ENCODE measurements at places on chromosomes 3 and 15.

DNA sequence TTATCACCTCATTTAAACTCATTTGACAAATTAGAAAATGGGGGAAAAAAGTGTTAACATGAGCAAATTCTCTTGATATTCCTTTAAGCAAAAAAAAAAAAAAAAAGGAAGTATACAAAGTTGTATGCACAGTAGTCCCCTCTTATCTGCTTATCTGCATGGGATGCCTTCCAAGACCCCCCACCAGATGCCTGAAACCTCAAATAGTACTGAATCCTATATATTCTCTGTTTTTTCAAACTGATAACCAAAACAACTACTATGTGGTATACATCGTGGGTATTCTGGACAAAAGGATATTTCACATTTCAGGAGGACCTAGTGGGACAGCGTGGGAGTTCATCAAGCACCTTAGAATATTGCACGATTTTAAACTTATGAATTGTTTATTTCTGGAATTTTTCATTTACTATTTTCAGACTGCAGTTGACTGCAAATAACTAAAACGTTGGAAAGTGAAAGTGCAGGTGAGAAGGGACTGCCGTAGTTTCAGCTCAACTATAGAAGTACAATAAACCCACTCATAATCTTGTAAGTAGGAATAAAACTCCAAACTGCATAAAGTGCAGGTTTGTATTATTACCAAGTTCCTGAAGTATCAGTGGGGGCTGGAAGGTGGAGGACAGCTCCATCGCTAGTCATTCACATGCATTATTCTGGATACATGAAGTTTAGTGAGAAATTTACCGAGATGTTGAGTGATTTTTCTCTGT lies 43.6 kb upstream of the PLCL2 start:
- DNase-seq = peak; percentile 51

- no peak for DNase-seq
These were observed 24.4 kb downstream of the RLBP1 start for GRCh38 chr15:89196994-89197393.

GRCh38 chr3:85571835-85572234 lies 613.0 kb downstream of the CADM2 start:
- no peak for DNase-seq

GRCh38 chr3:12155828-12156227 lies 2.9 kb downstream of the TIMP4 start:
- DNase-seq = peak; percentile 9

- DNase-seq = no peak
These were observed 3.6 kb upstream of the LRCH3 start for GRCh38 chr3:197787412-197787811.

DNA sequence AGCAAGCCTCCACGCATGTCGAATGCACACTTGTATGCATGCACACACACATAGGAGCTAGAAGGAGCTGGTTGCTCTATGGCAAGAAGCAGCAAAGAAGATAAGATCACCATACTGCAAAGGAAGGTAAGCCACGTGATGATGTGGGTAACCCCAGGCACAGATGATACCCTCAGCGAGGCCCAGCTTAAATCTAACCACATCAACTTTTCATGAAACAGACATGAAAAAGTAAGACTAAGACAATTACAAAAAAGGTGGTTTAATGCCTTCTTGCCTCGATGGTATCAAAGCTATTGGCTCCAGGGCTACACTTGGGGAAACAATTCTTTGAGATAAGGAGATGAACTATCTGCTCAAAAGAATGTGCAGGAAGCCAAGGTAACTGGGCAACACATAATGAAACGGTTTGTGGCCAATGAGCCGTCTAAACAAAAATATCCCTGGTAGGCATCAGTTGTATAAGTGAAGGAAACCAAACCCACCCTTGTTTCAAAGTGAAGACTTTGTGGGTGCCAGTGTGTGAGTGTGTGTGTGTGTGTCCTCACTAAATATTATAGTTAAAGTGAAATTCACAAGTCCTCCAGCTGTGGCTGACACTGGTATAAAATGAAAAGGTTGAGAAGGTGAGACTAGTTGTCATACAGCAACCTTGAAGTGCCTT lies 365.7 kb upstream of the ICE2 start:
- DNase-seq = peak; percentile 37

GRCh38 chr3:69240651-69241568 lies 118.5 kb upstream of the LMOD3 start:
- DNase-seq = peak; percentile 12

DNA sequence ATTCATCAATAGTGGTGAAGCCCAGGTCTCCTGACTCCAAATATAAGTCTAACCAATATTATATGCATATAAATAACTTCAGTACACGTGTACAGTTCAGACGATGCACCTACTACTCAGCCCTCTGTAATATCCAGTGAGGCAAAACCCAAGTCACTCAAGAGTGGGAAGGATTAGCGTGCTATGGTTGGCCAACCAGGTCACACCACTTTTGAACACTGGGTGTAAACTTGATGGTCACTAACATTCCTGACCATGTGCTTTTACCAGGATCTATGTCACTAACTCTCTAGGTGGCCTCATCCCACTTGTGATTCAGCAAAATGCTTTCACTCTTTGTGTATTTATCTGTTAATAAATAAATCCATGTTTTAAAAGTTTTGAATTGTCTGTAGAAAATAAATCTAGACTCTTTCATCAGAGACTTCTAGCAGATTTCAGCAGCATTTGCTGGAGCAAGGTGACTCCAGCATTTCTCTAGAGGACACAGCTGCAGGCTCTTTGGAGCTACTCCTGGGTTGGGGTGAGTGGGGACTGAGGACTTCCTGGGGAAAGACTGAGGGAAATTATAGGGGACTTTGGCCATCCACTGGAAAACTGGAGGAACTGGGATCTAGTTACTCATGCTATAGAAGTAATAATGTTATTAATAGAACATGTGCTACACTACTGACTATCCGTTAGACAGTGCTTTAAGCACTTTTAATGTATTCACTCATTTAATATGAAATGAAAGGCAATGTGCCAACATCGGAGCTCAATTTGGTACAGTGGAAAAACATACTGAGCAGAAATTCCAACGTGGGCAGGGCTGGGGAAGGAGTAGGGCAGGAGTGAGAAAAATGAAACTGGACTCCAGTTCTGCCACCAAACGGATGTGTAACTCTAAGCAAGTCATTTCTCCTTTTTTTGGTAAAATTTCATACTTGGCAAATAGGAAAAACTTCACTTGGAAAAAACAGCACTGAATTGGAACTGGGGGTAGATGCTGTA lies 97.9 kb downstream of the RORA start:
- no peak for DNase-seq

DNA sequence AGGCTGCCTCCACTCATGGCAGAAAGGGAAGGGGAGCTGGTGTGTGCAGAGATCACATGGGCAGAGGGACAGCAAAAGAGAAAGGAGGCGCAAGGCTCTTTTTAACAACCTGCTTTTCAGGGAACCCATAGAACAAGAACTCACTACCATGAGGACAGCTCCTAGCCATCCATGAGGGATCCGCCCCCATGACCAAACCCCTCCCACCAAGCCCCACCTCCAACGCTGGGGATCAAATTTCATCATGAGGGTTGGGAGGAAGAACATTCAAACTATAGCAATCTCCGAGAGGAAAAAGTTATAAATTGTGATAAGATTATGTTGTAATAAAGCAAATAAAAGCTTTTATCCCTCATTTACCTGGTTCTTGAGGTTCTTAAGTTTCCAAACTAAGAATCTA lies 84.7 kb upstream of the LMCD1 start:
- DNase-seq = peak; percentile 42

DNA sequence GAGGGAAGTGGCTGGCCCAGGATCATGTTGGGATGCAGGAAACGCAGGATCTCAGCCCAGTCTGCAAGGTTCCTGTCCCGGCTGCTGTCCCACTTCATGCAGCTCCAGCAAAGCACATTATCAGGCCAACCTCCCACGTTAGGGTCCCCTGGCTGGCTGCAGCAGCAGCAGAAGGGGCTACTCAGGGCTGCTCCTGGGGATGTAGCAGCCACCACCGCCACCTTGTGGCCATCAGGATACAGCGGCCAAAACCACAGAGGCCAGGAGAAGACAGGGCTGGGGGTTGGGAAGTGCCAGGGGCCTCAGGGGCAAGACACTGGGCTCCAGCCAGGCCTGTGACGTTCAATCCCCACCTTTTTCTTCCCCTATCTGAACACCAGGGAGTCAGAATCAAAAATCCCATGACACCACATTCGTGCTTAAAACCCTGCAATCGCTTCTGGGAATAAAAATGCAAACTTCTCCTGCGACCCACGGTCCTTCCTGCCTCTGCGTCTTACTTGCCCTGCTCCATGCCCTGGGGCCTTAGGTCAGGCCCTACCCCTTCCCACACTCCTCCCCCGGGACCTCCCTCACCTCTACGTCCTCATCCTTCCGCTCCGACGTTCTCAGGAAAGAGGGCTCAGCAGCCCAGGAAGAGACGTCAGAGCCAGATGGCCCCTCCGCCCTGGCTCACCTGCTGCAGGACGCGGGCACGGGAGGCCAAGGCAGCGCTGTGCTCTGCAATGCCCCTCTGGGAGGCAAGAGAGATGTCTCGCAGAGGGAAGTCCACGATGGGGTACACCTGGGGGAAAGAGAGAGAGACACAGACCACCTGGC lies 21.5 kb downstream of the SSUH2 start:
- DNase-seq = peak; percentile 81

DNA sequence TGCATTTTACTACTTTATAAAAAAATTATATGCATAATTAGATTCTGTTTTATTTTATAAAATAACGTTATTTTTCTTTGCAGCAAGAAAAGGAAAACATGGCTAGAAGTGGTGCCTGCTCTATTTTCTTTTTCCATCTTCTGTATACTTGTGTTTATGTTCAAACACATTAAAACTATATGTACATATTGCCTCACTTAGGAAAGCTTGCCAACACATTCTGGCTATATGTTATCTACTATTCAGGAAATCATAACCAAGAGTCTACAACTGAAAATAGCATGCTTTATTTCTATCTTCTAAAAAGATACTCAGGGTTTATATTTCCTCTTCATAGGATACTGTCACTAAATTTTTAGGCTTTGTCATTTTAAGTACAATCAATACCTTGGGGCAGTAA lies 90.2 kb upstream of the KCNMB2 start:
- no peak for DNase-seq

DNA sequence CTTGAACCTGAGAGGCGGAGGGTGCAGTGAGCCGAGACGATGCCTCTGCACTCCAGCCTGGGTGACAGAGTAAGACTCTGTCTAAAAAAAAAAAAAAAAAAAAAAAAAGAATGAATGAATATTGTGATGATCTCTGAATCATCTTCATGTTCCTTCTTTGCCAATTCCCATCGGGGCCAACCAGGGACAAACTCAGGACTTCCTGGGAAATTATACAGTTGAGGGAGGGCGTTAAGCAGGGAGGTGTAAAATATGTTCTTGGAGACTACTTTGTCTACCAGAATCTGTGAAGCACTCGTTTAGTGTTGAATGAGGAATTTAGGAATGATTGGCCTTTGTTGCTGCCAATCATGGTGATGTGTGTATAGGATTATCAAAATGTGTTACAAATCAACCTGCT lies 210.6 kb downstream of the PTPRG start:
- no peak for DNase-seq

GRCh38 chr3:42836150-42837123 lies 27.2 kb downstream of the ACKR2 start:
- DNase-seq = peak; percentile 96

DNA sequence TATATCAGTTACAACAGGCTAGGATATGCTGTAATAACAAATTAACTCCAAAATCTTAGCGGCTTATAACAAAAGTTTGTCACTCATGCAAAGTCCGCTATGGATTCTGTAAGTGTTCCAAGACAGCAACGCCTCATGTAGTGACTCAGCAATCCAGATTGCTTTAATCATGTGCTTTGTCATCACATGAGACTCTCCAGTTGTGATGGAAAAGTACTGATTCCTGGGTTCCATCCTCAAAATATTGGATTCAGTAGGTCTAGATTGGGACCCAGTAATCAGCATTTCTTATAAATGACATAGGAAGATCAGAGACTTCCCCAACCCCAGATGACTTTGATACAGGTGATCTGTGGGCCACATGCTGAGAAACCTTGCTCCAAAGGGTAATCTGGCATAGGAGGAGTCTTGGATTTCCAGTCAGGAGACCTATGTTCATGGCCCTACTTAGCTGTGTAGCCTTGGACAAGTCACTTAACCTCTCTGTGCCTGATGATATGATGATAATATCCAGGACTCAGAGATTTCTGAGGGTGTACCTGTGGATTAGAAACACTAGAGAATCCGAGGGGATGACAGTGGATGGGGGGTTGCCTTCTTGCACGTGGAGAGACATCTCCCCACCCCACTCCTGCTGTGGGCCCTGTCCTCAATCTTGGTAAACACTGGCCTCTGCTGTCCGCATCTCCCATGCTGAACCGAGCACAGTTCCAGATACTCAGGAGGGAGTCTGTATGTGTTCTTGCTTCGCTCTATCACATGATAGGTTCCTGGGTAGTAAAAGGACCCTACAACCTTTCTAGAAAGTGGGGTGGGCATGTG lies 65.5 kb downstream of the CORO2B start:
- peak; percentile 33 for DNase-seq

DNA sequence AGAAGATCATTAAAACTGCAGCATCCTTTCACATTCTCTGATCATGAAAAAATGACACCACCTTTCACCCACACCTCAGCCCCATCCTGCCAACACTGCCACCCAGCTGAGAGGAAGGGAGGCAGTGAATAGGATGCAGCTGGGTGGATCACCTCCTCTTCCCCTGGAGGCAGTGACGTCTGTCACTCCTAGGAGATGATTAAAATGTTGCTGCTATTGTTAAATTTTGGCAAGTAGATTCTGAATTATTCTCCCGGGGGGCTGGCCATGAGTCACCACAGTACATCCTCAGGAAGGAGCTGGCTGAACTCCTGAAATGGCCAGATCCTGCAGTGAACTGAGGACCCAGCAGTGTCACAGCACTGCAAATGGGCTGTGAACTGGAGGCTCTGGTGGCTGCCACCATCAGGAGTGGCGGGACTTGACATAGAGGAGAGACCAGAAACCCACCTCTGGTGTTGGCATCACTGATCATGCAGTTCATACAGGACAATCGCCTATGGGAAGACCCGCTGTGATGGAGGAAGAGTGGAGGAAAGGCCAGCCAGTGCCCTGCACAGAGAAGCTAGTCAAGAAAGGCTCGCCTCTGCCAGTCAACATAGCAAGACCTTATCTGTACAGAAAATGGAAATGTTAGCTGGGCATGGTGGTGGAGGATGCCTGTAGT lies 199.1 kb downstream of the FAM43A start:
- DNase-seq = no peak

- DNase-seq = no peak
These were observed 37.1 kb downstream of the RAB11A start for GRCh38 chr15:65906396-65906795.

- DNase-seq = no peak
These were observed 211.0 kb downstream of the GABRB3 start for GRCh38 chr15:26561896-26562295.
